Urinary bladder (tissue), 4 donors: ENCODE measurements at places on chromosomes 16 and 17.

GRCh38 chr17:51682115-51682514, 421.8 kb downstream of the UTP18 start:
- DNase-seq: no peak

DNA sequence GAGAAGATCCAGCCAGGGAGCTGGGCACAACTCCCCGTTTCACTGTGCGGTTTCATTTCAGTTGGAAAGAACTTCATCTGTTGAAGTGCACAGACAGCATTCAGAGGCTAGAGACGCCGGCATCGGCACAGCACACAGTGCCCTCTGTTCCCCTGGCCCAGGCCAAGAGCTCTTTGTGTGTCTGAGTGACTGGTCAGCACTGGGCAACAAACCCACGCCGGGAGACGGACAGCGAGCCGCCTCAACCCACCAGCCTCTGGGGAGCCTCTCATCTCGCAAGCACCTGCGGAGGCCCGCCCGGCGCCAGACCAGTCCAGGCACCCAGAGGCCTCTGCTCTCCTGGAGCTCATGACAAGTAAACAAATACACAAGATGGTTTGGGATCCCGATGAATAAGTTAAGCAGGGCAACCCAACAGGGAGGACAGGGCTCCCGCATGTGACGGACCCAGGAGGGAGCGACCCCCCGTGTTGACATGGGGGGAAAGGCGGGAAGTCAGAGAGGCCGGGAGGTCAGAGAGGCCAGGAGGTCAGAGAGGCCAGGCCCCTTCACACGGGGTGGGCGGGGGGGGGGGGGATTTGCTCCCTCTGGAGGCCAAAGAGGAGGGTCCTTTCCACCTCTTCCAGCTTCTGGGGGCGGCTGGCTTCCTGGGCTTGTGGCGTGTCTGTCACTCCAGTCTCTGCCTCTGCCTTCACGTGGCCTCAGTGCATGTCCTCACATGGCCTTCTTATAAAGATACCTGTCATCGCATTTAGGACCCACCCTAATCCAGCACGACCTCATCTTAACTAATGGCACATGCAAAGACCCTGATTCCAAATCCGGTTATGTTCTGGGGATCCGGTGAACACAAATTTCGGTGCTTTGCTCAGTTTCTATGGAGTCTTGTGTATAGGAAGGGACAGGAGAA, 25.8 kb upstream of the KLHDC4 start:
- DNase-seq: no peak

DNA sequence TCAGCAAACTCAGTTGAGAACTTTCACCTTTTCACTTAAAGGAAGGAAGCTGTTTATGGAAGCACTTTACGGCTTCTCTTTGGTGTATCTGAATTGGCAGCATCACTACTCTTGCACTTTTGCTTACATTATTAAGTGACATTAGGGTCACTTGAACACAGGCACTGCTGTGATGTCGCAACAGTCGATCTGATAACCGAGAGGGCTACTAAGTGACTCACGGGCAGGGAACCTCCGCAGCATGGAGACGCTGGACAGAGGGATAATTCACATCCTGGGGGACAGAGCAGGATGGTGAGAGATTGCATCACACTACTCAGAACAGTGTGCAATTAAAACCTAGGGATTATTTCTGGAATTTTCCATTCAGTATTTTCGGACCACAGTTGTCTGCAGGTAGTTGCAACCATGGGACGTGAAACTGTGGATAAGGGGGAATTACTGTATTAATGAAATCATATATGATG, 56.5 kb downstream of the DNAH2 start:
- DNase-seq: no peak

GRCh38 chr16:75224306-75225082, 5.7 kb downstream of the CTRB1 start:
- no peak for DNase-seq

GRCh38 chr16:89700649-89701424, 668 bp downstream of the SPATA2L start:
- DNase-seq: no peak

GRCh38 chr17:28317966-28318758, 838 bp upstream of the TMEM97 start:
- no peak for DNase-seq

- no peak for DNase-seq
These were observed 7.8 kb downstream of the IRX5 start for GRCh38 chr16:54938212-54939028.

GRCh38 chr16:14434860-14435259, 195.2 kb downstream of the PARN start:
- DNase-seq: no peak

- DNase-seq: no peak
These were observed 26.5 kb upstream of the NF1 start for GRCh38 chr17:31068291-31068690.

GRCh38 chr16:62853887-62854286, 817.6 kb upstream of the CDH8 start:
- no peak for DNase-seq

DNA sequence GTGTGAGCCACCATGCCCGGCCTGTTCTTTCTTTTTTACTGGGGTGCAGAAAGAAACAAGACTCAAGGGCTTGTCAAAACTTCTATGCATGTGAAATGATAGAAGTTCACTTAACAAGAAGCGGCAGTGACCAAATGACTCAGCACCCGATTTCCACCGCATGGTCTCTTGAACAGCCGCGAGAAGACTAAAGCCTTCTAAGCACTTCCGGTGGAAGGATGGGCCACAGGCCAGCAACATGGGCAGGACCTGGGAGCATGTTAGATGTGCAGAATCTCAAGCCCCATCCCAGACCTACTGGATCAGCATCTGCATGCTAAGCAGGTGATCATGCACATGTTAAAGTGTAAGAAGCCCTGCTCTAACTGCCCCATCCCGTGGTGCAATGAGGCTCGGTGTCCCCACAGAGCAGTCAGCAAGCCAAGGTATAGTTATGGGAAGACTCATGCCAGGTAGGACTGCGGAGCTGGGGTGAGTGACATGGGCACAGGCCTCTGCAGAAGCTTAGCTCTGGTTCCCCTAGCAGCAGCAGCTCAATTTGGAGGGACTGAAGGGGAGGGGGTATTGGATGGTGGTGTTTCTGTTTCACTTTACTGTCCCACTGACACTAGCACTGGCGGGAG, 88.5 kb upstream of the HNF1B start:
- no peak for DNase-seq

- no peak for DNase-seq
These were observed 4.1 kb upstream of the UBALD1 start for GRCh38 chr16:4618645-4619418.
